Stimulated activated CD8-positive, alpha-beta memory T cell treated with anti-CD3 and anti-CD28 coated beads, Interleukin-15, amount 100 ng/mL, for 1 hour (primary cell): ENCODE measurements at places on chromosomes 1 and 21.

DNA sequence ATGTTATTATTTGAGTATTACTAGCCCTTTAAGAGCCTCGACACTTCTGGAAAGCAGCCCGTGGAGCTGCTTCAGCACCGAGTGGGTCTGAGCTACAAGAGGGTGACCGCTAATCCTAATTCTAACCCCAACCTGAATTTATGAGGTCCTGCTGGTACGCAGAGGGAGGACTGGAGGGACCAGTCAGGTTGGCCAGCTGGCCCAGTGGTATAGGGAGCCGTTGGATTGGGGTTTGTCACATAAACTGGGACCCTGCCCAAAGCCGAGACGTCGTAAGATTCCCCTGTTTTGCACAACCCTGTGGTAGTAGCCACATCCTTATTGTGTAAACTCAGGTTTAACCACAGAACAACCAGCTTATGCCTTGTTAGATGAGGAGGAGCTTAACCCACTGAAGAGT, 60.8 kb upstream of the F3 start:
- no peak for DNase-seq

DNA sequence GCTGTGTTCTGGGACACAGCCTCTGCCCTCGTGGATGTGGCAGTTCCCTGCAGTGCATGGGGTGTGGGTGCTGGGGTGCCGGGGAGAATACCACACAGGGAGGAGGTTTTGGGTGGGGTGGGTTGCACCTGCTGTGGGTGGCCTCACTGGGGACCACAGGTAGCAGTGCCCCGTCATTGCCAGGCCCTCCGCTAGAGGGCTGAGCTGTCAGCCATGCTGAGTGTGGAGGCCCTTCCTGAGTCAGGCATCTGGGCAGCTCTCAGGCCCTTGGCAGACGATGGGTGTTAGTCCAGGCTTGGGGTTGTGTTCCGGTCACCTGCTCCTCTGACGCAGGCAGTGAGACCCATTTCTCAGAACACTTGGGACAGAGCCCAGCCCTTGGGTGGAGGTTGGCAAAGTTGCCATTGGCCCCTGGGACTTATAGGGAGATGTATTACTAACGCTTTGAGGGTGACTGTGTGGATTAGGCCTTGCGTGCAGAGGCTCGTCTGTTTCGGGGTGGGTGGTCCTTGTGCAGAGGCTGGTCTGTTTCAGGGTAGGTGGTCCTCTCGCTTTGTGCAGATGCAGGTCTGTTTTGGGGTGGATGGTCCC, 23.9 kb downstream of the PCNT start:
- no peak for DNase-seq

- no peak for DNase-seq
Measured at GRCh38 chr1:63200676-63201075, 121.7 kb upstream of the FOXD3 start.

DNA sequence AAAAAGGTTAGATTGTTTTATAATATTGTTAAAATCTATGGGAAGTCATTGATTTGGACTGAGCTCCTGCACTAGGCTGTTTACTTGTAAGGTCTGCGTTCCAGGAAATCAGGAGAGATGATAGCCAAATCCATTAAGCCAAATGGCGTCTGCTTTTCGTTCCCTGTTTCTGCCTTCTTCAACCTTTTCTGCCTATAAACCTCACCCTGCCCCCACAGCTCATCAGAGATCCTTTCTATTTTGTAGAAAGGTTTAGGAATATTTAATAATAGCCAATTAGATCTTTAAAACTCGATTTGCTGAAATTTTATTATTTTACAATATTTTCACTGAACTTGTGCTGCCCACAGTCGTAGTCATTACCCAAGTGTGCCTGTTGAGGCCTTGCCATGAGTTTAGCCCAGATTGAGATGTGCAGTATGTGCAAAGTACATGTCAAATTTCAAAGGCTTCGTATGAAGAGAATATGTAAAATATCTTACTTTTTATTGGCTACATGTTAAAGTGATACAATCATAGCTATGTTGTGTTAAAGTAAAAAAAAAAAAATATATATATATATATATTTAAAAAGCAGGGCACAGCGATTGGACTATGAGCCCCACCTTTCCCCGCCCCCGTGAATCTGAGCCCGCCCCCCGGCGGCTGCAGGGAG, 444 bp upstream of the IARS2 start:
- DNase-seq = no peak

GRCh38 chr1:201456499-201457309, 12.3 kb downstream of the PHLDA3 start:
- DNase-seq = no peak

- DNase-seq = no peak
Measured at GRCh38 chr1:18542351-18542750, 61.6 kb downstream of the KLHDC7A start.

- no peak for DNase-seq
Measured at GRCh38 chr1:63124666-63125191, 197.6 kb upstream of the FOXD3 start.

DNA sequence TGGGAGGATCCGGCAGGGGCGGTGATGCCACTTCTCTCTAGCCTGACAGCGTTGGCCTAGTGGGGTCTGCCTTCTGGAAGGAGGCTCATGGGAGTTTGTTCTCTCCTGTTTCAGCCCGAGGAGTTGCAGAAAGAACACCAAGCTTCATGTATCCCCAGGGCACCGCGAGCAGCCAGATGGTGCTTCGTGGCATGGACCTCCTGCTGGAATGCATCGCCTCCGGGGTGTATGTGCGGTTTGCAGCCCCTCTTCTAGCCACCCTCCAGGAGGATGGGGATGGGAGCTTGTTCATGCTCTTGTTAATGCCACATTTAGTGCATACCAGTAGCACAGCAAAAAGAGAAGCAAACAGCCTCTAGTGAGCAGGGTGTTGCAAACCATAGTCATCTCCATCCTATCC, 74.9 kb upstream of the CNTN2 start:
- no peak for DNase-seq

- no peak for DNase-seq
Measured at GRCh38 chr1:39852214-39852791, 31.0 kb downstream of the TRIT1 start.

GRCh38 chr21:38349977-38350376, 93.2 kb downstream of the KCNJ15 start:
- no peak for DNase-seq

DNA sequence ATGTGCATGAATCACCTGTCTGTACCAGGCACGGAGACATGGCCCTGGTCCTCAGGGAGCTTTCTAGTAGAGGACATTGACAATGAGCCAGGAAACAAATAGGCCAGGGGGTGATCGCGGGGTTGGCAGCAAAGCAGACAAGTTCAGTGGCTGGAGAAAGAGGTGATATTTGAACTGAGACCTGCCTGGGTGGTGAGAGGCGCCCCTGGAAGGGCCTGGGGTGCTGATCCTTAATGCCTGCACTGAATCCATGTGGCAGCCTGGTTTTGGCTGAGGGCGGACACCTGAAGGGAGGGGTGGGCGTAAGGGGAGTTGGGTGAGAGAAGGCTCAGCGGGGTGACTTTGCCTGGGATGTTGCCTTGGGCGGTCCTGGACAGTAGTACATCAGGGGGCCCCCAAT, 35.9 kb downstream of the URB2 start:
- DNase-seq = no peak

GRCh38 chr1:235758931-235759330, 107.8 kb downstream of the LYST start:
- DNase-seq = no peak

DNA sequence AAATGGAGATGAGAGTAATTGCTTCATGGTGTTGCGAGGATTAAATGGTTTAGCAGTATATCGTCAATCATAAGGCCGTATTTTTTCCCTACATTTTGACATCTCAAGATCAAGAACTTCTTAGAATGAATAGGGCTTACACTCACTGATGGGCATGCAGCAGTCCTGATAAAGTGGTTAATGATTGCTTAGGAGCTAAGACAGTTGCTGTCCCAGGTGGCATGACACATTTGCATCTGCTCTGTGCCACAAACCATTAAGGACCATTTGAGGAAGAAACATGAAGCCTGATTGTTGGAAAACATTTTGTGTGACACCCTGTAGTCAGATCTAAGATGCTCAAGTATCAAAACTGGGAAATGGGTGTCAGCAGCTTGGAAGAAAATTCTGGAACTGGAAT, 81.0 kb upstream of the SGIP1 start:
- no peak for DNase-seq

DNA sequence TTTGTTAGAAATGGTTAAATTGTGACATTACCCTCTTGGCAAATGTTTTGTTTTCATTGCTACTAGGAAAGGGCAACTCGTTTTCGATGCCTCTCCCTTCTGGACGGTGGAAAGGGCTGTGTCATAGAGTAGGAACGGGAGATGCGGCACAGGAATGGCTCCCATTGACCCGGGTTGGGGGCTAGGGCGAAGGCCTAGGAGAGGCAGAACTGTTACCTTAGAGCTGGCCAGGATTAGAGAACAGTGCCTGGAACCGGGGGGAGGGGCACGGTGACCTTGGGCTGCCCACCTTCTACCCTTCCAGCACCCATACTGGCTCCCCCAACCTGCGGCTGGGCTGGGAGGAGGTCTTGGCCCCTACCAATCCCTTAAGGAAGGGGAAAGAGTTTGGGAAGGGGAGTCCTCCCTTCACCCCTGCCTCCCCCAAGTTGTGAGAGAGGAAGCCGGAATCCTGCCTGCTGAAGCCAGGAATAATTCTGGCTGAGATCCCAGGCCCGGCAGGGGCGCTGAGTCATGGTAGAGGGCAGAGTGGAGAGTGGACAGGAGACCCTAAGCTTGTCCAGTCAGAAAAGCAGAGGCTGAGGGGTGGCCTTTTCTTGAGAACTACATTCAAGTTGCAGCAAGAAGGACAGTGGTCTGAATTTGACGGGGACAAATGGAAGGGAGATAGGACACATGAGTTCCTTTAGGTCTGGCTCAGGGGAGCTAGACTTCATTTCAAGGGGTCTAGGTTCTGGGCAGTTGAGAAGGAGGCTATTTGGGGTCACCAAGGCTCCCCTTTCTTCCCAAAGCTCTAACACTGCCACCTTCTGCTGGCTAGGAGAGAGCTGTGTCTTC, 8.2 kb downstream of the LMNA start:
- DNase-seq = no peak

GRCh38 chr1:117093091-117093534, 28.4 kb downstream of the TRIM45 start:
- no peak for DNase-seq

DNA sequence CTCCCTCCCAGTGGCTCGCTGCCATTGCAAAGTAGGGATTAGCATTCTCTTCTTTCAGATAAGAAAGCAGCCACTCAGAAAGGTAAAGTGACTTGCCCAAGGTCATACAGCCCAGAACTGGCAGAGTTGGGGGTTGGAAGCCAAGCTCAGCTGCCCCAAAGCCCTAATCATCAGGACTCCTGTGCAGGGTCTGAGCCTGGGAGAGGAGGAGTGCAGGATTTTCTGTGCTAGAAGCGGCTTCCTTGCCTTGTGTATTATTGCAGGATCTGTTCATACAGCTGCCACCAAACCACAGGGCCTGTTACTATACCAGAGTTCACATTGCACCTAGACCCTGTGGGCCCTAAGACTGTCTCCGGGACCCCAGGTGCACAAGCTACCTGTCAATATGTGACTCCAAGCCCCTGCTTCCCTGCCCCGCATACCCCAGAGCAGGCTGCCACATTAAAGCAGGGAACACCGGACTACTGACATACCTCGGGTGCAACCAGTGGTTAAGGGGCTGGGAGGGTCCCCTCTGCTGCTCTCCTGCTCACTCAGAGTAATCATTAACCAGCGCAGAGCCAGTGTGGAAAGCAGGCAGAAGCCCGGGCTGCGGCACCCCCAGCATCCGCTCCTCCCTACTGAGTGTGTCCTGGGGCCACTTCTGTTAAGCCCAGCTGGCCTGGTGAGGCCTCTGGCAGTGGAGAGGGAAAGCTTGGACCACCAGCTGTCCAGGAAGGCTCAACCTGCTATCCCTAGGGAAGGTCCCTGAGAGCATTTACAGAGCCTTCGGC, 15.8 kb downstream of the HSPG2 start:
- DNase-seq = no peak

GRCh38 chr1:36583980-36584782, 101.5 kb upstream of the CSF3R start:
- DNase-seq = no peak

DNA sequence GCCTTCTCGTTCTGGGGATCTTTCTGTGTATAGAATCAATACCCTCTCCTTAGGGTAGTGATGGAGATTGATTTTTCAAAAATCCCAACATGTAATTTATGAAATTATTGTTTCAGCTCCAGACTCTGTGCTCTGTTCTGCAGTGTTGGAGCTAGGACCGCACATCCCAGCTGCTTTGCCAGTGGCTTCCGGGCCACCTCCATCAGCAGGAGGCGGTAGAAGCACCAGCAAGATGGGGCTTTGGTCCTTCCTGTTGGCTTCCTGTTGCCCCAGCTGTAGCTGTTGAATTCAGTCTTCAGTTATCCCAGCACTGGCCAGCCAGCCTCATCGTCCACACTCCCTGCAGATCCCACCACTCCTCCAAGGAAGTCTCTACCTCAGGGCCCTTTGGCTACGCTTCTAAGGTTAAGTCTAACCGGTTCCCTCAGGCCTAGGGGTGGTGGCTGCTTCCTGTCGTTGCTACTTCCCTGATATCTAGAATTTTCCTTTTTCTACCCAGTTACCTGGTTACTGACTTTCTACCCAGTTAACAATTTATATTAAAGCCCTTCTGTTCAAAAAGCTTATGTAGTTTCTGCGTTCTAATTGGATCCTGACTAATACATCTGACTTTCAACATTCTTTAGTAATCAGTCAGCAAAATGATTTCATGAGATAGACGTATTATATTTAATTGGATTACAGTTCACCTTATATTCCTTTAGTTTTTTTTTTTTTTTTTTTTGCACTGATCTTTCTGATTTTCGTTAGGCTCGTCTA, 24.6 kb downstream of the GALNT2 start:
- DNase-seq = no peak

DNA sequence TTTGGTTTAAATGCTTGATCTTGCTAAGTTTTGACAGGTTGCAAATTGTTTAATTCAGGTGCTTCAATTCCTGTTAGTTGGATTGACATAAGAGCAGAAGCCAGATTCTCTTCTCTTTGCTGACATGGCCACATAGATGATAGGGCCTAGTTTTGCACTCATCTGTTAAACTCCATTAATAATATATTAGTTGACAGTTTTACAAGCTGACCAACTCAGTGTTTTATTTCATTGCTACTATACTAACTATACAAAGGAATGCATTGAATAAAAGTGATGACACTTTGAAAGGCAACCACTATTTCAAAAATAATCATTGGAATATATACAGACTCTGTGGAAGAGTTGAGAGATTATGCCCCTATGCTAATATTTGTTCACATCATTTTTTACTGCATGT, 255.6 kb upstream of the DPYD start:
- DNase-seq = no peak

DNA sequence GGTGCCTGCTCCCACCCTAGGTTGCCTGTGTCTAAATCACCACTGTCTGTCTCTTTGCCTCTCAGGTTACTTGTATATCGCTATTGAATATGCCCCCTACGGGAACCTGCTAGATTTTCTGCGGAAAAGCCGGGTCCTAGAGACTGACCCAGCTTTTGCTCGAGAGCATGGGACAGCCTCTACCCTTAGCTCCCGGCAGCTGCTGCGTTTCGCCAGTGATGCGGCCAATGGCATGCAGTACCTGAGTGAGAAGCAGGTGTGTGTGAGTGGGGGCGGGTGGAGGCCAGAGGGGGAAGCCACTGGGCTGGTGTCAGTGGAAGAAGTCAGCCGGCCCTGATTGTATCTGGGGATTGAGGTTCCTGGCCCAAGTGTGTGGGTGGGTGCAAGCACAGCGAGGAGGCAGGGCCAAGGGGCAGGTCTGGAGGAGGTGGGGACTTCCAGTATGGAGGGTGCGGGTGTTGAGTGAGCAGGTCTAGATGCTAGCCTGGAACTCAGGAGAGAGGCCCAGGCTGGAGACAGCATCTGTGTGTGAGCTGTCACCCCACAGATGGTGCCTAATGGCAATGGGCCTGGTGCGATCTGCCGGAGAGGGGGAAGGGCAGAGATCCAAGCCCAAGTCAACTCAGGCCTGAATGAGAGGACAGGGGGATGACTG, 17.2 kb downstream of the TIE1 start:
- DNase-seq = no peak
